Activated CD8-positive, alpha-beta memory T cell treated with anti-CD3 and anti-CD28 coated beads for 48 hours (primary cell): ENCODE measurements at places on chromosomes 7 and 10.

DNA sequence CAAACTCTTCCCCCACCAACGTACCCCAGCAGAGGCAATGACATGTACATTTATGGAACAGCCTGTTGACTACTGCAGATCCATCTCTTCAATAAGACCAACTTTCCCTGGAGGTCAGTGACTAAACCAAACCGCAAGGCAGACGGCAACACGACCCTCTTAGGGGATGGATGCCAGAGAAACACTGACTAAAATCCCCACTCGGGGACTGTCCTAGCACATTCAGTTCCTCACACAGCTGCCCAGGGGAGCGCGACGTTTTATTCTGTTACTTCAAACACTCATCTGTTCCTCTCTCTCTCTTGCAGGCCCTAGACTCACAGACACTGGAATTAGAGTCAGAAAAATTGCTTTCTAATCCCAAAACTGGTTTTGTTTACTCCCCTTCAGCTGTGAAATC is 146.5 kb upstream of the PRSS1 start:
- DNase-seq: no peak

- no peak for DNase-seq
These were observed 213.1 kb downstream of the ELFN1 start for GRCh38 chr7:1883031-1883761.

GRCh38 chr10:117165538-117166417 is 27.7 kb upstream of the VAX1 start:
- no peak for DNase-seq

GRCh38 chr10:122510326-122510725 is 49.0 kb downstream of the HTRA1 start:
- no peak for DNase-seq

DNA sequence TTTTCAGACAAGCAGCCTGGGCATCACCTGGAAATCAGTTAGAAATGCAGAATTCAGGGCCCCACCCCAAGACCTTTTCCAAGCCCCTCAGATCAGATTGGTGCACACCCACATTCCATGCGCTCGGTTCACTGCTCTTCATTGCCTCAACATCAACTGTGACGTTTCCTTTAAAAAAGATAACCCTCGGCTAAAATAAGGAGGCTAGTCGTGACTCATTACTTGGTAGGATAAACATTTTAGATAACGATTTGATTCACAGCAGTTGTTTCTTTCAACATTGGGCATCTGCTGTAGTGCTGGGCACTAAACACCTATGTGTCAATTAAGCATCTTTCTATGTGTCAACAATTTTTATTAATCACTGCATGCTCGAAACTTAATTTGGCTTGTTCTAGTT is 191.1 kb upstream of the LRGUK start:
- DNase-seq: no peak

- no peak for DNase-seq
These were observed 52.9 kb downstream of the PFKFB3 start for GRCh38 chr10:6255548-6256061.

- no peak for DNase-seq
These were observed 128.9 kb downstream of the CELF2 start for GRCh38 chr10:11146402-11147171.

DNA sequence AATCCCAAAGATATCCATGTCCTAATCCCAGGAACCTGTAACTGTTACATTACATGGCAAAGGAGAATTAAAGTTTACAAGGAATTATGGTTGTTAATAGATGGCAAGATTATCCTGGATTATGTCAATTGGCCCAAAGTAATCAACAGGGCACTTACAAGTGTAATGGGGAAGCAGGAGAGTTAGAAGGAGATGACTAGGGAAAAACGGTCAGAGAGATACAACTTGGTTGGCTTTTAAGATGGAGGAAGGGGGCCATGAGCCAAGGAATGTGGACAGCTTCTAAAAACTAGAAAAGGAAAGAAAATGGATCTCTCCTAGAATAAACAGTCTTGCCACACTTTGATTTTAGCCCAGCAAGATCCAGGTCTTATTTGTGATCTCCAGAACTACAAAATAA is 3.3 kb downstream of the JMJD1C start:
- no peak for DNase-seq

DNA sequence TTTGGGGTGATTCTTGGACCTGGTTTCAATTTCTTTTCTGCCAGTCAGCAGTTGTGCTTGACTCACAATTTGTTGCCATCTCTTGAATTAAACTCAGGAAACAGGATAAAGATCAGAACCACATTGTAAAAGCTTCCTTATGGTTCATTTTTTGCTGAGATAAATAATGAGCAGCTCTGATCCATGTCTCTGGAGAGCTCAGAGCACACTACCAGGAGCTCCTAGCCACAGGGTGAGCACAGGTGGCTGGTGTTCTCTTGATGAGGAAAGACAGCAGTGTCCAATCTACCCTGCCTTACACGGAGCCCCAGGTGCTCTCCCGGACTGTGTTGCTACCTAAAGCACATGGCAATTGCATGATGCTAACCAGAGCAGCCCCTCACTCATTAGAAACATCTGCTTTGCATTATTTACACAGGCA is 17.2 kb upstream of the FAM170B start:
- DNase-seq: no peak

DNA sequence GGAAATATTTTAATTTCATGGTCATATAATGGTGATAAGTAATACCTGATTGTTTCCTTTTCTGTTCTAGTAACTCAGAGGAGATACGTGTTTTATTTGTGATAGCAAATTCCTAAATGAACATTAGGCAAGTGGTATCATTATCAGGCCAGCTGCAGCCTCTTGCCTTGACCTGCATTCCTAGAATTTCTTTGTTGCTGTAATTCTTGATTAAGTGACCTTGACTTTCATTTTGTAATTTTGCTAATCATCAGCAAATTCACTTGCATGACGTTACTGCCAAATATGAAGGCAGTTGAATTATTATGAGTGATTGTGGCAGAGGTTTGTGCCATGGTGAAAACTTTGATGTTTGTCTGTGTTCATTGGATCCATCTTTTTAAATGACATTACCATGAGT is 5.6 kb upstream of the AS3MT start:
- no peak for DNase-seq

DNA sequence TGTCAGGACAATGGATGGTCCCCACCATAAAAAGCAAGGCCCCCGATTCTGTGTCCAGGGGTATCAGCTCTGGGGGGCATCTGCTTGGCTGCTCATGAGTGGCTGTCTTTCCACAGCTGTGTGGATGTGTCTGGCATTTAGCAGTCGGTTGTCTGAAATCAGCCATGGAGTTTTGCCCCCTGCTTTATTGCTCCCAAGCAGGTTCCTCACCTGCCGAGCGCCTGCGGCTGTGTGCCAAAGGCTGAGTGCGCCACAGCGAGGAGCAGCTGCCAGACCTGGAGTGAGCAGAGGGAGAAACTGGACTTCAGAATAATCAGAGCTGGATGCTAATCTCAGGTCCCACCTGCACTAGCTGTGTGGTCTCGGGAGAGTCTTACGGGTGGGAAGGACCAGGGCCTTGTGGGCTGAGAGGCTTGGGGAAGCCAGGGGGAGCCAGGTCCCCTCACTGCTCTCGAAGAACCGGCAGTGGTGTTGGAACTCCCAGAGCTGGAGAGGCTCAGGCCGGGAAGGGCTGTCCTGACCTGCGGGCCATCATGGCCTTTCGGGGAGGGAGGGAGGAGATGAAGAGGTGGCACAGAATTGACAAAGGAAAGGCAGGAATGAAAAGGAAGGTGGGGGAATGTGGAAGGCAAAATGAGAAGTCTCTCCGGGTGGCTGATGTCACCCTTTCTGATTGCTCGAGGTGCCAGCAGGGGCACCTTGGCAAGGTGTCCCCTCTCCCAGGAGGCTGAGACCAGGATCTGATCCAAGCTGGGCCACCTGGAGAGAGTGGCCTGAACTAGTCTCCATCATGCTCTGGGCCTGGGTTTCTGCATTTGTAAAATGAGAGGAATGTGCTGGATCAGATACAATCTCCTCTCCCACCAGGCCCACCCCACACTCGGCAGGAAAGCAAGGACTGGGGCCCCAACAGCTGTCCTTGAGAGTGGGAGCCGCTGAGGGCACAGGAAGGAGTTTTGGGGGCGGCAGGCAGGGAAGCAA is 30.2 kb upstream of the LEP start:
- DNase-seq: no peak

- no peak for DNase-seq
These were observed 195.0 kb upstream of the SVIL start for GRCh38 chr10:29829776-29830175.

DNA sequence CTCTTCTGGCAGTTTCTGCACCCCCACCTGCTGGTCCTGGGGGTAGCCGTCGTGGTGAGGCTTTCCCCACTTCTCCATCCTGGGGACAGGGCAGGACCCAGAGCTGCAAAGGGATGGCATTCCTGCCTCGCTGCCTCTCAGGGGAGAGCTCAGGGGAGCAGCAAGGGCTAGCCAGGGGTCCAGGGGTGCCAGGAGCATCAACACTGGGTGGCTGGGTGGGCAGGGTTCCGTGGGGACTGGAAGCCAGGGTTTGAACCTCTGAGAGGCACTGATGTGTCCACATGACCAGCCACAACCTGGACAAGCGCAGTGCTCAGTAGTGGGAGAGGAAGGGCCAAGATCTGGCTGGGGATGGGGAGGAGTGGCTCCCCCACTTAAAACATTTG is 5.6 kb downstream of the ABCB8 start:
- DNase-seq: no peak

DNA sequence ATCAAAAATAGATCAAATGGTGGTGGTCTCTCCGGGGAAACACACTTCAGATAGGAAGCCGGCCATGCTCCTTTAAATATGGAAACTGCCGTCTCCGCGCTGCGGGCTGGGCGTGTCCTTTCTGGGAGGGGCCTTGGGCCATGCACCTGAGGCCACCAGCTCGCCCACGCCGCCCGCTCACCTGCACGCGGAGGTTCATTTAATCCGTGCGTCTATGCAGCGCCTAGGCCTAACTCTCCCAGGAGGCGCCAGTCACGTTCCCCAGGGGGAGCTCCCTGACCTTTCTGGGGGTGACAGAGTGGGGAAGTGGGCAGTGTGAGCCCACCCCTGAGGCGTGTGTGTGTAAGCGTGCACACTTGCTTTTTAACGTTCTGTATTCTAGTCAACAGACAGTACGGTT is 64.0 kb downstream of the C10orf143 start:
- no peak for DNase-seq

DNA sequence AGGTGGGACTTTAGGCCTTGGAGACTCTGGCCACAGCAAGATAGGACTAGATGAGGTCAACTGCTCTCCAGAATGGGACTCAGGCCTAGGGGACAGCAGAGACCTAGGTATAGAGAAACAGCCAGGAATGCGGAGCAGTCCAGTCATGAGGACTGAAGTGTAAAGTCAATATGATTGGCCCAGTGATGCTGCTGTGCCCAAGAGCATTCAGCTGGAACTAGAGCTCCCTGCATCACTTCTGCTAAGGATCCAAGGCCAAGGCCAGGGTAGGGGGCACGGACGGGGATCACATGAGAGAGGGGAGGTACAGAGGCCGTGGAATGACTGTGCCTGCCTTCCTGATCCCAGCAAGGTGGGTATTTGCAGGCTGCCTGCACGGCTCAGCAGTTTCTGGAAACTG is 237.9 kb downstream of the FRMD4A start:
- no peak for DNase-seq

DNA sequence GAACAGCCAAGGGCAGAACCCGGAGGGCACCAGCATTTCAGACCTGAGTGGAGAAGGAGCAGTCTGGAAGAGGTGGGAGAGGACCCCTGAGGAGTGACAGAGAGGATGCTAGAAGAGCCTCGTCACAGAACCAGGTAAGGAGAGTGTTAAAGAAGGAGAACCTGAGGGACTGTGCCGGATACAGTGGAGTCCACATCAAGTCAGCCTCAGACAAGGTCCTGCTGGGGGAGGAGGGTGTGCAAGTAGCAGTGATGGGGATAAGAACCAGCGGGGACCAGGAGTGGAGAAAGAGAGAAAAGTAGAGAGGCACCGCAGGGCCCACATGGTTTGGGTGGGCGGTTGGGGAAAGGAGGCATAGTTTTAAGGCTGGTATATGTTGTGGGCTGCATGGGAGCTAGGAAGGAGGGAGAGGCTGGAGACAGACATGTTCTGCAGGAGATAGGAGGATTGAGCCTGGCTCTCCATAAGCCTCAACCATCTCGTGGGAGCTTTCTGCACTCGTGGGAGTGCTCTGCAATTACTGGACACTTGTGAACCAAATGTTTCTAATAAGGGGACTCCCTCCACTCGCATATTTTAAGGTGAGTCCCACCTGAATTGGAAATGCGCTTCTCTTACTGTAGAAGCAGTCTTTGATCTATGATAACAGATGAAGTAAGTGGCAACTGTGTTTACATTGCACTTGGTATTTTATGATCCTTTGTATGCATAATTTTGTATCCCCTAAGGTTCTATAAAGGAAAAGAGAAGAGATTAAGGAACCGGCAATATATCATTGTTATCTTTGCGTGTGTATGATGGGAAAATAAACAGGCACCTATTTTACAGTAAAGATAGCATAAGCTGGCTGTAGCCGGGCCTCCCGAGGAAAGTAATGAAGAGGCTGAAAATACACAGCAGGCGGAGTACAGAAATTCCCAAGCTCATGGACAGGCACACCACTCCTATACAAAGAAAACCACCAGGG is 154.8 kb downstream of the ADAM12 start:
- no peak for DNase-seq

DNA sequence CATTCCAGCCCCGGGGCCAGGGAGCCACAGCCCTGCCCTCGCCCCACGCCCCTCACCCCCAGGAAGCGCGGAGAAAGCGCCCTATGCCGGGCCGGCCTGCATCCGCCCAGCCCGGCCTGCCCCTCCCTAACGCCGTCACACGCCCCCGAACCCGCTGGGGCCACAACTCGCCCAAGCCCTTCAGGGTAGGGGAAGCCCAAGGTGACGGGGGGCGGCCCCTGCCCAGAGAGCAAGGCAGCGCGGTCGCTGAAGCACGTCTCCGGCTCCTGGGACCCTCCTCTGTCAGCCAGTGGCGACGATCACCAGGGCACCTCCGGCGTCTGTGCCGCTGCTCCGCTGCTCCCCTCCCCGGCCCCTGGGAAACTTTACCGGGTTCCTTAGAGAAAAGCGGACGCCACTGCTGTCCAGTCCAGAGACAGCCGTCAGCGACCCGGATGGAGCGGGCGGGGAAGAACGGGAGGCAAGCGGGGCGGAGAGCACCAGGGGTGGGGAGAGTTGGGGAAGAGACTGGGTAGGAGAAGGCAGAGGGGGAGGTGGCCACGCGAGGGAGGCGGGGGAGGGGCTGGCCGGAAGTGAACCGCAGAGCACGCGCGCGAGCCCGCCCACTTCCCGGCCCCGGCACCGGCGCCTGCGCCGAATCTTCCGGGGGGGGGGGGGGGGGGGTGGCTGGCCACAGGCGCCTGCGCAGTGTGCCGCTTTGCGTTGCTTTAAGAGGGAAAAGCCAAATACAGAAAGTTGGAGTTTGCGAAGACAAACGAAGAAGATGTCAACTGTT is at the start of gene HERC4:
Gene HERC4, minus strand, starts transcription at position 509 of the 775 bp plus-strand sequence. CDS start 2,175 bp downstream, outside the sequence.
- peak; percentile 75 for DNase-seq

DNA sequence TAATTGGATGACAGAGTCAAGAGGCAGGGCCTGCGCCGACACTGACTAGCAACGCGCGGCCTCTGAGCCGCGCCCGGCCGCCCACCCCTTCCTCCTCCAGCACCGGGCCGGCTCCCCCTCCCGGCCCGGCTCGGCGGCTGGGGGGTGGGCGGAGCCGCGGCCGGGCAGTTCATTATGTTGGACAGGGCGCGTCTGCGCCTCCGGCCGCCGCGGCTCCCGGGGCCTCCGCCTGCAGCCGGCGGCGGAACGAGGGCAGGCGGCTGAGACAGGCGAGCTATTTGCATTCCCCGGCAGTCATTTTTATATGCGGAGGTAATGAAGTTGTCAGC is 106.7 kb downstream of the SNX10 start:
- DNase-seq: no peak

GRCh38 chr7:118898284-118898683 is 673.8 kb downstream of the ANKRD7 start:
- no peak for DNase-seq

- no peak for DNase-seq
These were observed 254.4 kb upstream of the KLF14 start for GRCh38 chr7:130988443-130988842.

GRCh38 chr7:151767557-151767956 is 109.4 kb downstream of the PRKAG2 start:
- DNase-seq: no peak
